ENCODE measurements at places on chromosomes 3 and 15.

DNA sequence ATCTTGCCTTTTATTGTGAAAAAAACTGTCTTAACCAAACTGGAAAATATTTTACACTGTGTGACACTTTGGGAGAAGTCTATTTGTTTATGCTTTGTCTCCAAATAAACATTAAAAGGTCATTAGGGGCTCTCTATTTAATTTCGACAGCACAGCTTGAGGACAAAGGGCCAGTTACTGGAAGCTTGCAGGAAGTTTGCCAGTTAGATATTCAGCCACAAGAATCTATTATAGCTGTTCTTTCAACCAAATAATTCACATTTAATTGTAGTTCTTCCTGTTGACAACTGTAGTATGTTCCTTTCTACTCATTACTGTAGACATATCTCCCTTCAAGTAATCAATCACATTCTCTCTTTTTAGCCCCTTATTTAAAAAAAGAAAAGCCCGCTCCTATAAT, 6.1 kb downstream of the CP start:
- no peaks in the 10 kb centered on the region for H3K36me3 ChIP-seq
- no peaks in the 10 kb centered on the region for H3K4me1 ChIP-seq
- no peak overlapping the region for H3K4me3 ChIP-seq
- DNase-seq: no peak

DNA sequence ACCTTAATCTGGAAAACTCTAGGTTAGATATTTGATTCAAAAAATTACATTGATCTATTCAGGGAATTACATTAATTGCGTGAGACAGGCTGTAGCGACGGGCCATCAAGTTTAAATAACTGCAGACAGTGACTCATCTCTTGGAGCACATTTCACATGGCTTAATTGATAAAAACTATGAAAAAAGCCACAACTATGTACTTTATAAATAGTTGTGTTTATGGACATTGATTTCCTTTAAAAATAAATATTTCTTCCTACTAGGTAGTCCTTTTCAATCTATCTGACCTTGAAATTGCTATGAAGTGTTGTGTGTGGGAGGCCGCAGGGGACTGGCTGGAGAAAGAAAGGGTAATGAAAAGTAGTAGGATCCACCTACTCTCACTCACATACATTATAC, 157.8 kb downstream of the IL1RAP start:
- H3K27ac ChIP-seq: no peak overlapping the region
- H3K27me3 ChIP-seq: no peaks in the 10 kb centered on the region
- no peak overlapping the region for H3K4me3 ChIP-seq
- no peak for DNase-seq
- H3K36me3 ChIP-seq: no peaks in the 10 kb centered on the region

GRCh38 chr3:154954757-154955156, 125.4 kb upstream of the MME start:
- H3K4me1 ChIP-seq: no peaks in the 10 kb centered on the region
- H3K36me3 ChIP-seq: no peaks in the 10 kb centered on the region
- no peak overlapping the region for H3K27ac ChIP-seq
- DNase-seq: no peak

GRCh38 chr3:196688349-196688748, 23.7 kb downstream of the CEP19 start:
- H3K27ac ChIP-seq: peak overlapping the region; percentile 35
- no peaks in the 10 kb centered on the region for H3K27me3 ChIP-seq
- no peak for DNase-seq

DNA sequence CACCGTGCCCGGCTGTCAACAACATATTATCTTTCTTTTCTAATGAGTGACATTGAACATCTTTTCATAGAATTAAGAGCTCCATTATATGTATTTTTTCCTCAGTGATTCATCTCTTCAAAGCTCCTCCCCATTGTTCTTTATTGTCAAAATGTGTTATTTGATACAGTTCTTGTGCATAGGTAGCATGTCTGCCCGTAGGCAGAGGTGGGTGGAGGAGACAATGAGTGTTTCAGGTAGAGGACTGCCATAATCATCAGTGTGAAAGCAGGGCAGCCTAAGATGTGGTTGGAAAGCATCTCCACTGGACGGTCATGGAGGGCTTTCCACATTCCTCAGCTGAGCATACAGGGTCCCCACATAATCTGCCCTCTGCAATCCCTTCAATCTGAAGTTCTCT, 452.0 kb upstream of the MCTP2 start:
- no peak overlapping the region for H3K4me3 ChIP-seq
- H3K27ac ChIP-seq: no peak overlapping the region
- H3K4me1 ChIP-seq: no peaks in the 10 kb centered on the region
- no peaks in the 10 kb centered on the region for H3K36me3 ChIP-seq
- H3K27me3 ChIP-seq: no peaks in the 10 kb centered on the region

DNA sequence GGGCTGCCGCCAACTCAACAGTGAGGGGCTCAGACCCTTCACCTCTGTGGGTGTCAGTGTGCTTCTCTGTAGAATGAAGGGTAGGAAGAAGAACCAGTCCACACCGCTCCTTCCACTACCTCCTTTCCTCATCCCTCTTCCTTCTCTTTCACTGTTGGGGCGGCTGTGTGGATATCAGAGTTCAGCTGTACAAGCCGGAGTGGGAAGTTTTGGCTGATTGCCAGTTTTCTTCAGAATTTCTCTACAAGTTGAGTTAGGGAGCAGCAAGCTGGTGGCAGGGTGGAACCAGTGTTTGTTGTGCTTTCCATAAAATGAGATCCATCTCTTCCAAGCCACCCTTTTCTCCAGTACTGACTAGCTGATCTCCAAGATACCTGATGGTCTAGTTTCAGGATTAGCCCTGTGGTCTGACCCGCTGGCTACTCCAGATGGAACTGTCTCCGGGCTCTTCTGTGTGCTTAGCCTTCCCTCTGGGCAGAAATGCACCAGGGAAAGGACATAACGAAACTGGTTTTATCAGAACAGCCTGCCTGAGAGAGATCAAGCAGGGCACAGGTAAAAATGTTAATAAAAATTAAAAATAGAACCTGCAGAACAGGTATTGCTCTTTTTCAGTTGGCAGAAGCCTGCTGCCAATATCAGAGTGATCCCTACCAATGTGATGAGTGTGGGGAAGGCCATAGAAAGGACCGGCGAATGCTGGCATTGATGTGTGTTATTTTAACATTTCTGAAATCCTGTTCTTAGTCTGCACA, 169.9 kb upstream of the TSC22D2 start:
- H3K4me3 ChIP-seq: no peak overlapping the region
- no peaks in the 10 kb centered on the region for H3K36me3 ChIP-seq
- H3K4me1 ChIP-seq: no peaks in the 10 kb centered on the region
- no peak for DNase-seq

GRCh38 chr3:123110282-123110975, 43.6 kb downstream of the PDIA5 start:
- peaks cover 2% of the 10 kb centered on the region for H3K36me3 ChIP-seq
- H3K4me1 ChIP-seq: peaks cover 53% of the 10 kb centered on the region
- H3K27ac ChIP-seq: no peak overlapping the region

DNA sequence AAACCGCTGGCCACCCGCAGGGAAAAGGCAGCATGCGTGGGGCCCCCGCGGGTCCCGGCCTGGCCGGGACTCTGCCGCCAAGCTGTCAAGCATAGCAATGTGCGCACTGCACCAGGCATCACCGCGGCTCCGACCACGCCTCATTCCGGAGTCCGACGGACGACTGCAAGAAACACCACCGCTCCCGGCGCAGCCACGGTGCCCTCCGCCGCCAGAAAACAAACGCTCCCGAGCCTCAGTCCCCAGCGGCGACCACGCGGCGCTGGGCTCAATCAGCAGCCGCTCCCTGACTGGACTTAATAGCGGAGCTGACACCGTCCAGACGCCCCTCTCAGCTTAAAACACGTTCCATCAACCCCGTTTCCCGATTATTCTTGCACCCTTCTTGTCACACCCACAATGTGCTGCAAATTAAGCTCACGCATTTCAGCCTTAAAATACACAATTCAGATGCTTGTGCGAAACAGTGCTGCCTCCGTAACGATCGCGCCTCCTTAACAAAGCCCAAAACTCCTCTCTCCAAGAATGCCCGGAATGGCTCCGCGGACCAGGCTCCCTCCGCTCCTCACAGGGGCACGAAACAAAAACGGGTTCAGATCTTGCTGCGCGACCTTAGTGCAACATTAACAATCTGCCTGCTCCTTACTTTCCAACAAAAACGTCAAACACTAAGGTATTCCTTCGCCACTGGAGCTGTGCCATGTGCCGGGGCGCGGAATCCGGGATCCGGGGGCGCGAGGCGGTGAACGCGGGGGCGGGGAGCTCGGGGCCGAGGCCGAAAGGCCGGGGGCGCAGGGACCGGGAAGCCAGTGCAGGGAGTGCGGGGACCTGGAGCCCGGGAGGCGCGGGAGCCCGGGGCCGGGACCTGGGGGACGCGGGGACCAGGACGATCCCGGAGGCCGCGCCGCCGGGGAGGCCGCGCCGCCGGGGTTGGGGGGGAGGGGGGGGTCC, 655 bp downstream of the CYFIP1 start:
- peaks cover 19% of the 10 kb centered on the region for H3K4me1 ChIP-seq
- H3K27me3 ChIP-seq: peaks cover 8% of the 10 kb centered on the region
- H3K27ac ChIP-seq: no peak overlapping the region

GRCh38 chr3:160707187-160707794, 30.3 kb downstream of the ARL14 start:
- no peak overlapping the region for H3K27ac ChIP-seq
- H3K27me3 ChIP-seq: peaks cover 16% of the 10 kb centered on the region
- DNase-seq: no peak

- no peaks in the 10 kb centered on the region for H3K36me3 ChIP-seq
- DNase-seq: no peak
- H3K27me3 ChIP-seq: no peaks in the 10 kb centered on the region
- H3K27ac ChIP-seq: no peak overlapping the region
- H3K4me3 ChIP-seq: no peak overlapping the region
Observed at GRCh38 chr3:173618703-173619102, 221.2 kb downstream of the NLGN1 start.

DNA sequence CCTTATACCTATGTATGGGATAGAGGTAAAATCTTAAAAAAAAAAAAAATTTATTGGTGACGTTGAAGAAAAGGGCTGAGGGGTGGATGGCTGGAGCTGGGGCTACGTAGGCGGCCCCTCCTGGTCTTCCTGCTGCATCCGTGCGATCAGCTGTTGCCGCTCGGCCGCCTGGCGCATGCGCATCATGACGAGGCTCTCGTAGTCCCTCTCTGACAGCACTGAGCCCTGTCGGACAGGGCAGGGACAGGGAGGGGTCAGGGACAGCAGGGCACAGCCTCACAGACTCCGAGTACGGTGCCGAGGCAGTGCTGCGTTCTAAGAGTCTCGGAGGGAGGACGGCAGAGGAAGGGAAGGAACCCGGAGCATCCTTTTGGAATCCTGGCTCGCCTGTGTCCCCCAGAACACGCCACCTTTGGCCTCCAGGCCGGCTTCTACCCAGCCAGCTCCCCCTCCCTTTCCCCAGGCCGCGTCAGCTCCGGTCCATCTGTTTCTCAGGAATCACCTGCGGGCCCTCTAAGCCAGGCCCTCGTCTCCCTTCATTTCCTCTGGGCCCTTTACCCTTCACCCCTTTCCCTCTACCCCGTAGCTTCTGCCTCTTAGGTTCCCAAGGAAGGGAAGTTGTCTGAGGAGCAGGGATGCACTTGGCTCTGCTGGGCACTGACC, 1.8 kb upstream of the C15orf62 start:
- no peak for DNase-seq
- no peak overlapping the region for H3K27ac ChIP-seq
- H3K4me1 ChIP-seq: peaks cover 70% of the 10 kb centered on the region
- peaks cover 8% of the 10 kb centered on the region for H3K36me3 ChIP-seq

DNA sequence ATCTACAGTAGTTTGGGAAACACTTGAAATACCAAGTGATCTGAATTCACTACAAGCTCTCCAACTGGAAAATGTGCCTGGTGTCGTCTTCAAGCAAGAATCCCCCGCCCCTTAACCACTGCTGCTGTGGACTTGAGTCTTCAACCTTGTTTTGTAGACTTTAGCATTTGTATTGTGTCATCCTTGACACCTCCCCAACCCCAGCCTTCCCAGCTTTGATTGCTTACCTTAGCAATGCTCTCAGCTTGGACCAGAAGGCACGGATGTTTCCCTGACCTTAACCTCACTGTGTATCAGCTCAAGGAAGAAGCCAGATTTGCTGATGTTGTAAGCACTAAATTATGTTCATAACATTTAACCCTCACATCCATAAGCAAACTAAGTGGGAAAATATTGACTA, 146.4 kb downstream of the IGF1R start:
- peaks cover 2% of the 10 kb centered on the region for H3K27me3 ChIP-seq
- no peaks in the 10 kb centered on the region for H3K36me3 ChIP-seq
- peaks cover 2% of the 10 kb centered on the region for H3K4me1 ChIP-seq
- H3K27ac ChIP-seq: no peak overlapping the region
- no peak for DNase-seq
- no peak overlapping the region for H3K4me3 ChIP-seq

DNA sequence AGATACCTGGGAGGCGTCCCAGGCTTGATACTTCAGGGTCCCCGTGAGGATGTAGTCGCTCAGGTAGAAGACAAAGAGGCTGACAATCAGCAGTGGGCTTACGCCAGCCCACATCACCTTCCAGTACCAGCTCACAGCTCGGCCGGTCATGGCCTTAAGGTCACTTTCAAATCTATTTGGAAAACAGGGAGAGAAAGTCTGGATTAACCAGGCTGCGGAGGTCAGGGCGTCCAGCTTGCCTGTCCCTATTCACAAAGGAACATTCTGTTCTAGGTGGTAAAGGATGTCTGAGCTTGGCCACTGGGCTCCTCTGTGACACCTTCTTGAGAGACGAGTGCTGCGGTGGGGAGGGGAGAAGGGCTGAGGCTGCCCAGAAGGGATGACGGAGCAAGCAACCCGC, 36.5 kb downstream of the SLC6A20 start:
- H3K27ac ChIP-seq: no peak overlapping the region
- no peak overlapping the region for H3K4me3 ChIP-seq
- no peaks in the 10 kb centered on the region for H3K36me3 ChIP-seq

- no peak overlapping the region for H3K4me3 ChIP-seq
- H3K27me3 ChIP-seq: peaks cover 5% of the 10 kb centered on the region
- no peaks in the 10 kb centered on the region for H3K4me1 ChIP-seq
- no peak for DNase-seq
- no peaks in the 10 kb centered on the region for H3K36me3 ChIP-seq
- H3K27ac ChIP-seq: no peak overlapping the region
Observed at GRCh38 chr3:9203317-9203716, 46.1 kb downstream of the SRGAP3 start.

DNA sequence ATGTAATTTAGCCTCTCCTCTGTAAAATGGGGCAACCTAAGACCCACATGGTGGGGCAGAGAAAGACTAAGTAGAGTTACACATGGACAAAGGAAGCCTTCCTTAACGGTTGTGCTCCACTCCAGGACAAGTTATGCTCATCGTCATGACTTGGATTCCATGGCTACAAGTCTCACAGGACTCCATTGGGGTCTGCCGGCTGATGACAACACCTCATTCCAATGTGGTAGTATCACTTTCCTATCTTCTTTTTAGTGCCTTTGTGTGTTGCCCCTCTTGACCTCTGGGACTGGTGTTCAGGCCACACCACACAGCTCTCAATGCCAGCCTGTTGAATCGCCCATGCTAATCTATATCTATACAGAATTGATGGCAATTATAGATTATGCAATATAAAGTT, 181.3 kb upstream of the WNT5A start:
- H3K27me3 ChIP-seq: no peaks in the 10 kb centered on the region
- no peaks in the 10 kb centered on the region for H3K36me3 ChIP-seq
- no peak overlapping the region for H3K4me3 ChIP-seq

- H3K27ac ChIP-seq: no peak overlapping the region
- no peak for DNase-seq
- no peak overlapping the region for H3K4me3 ChIP-seq
- H3K27me3 ChIP-seq: peaks cover 7% of the 10 kb centered on the region
- no peaks in the 10 kb centered on the region for H3K36me3 ChIP-seq
- H3K4me1 ChIP-seq: peaks cover 2% of the 10 kb centered on the region
Observed at GRCh38 chr3:149586871-149587270, 71.0 kb downstream of the WWTR1 start.

GRCh38 chr3:17749281-17749680, 6.8 kb upstream of the TBC1D5 start:
- H3K4me3 ChIP-seq: peak overlapping the region; percentile 80
- H3K36me3 ChIP-seq: no peaks in the 10 kb centered on the region
- no peak for DNase-seq
- peaks cover 32% of the 10 kb centered on the region for H3K4me1 ChIP-seq
